Naive thymus-derived CD8-positive, alpha-beta T cell (primary cell): ENCODE measurements at places on chromosomes 2 and 18.

- no peak for DNase-seq
Measured at GRCh38 chr2:23520256-23520655, 135.3 kb downstream of the KLHL29 start.

GRCh38 chr2:219630770-219631405, 3.5 kb downstream of the SLC4A3 start:
- DNase-seq = no peak

DNA sequence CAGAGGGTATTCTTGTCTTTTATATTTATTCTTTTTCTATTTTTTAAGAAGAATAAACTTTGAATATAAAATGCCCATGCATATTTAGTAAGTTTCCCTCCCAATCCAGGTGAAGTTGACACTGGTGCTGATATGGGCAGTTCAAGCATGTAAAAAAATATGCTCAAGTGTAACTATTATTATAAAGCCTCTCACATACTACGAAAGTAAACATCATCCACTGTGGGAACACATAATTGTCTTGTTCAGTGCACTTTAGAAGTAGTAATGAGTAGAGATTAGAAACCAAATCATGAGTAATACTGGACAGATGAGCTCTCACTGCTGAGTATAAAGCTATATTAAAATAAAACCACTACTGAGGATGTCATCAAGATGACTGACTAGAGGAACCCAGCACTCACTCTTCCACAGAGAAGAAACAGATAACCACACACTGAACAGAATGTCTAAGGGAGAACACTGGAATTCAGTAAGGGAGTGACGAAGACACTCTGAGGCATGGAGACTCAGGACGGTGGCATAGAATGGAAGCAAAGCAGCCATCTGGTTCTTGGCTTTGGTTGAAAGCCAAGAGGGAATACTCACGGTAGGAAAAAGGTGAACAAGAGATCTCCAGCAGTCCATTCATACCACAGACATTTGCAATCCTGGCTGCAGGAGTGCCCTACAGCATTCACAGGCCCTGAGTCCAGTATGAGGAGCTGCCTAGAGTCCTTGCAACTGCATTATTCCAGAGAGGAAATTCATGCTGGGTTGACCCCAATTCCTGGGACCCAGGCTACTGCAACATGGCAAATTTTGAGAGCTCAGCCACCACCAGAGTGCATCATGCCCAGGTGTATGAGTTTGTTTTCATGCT, 9.5 kb upstream of the FAM110C start:
- DNase-seq = no peak

DNA sequence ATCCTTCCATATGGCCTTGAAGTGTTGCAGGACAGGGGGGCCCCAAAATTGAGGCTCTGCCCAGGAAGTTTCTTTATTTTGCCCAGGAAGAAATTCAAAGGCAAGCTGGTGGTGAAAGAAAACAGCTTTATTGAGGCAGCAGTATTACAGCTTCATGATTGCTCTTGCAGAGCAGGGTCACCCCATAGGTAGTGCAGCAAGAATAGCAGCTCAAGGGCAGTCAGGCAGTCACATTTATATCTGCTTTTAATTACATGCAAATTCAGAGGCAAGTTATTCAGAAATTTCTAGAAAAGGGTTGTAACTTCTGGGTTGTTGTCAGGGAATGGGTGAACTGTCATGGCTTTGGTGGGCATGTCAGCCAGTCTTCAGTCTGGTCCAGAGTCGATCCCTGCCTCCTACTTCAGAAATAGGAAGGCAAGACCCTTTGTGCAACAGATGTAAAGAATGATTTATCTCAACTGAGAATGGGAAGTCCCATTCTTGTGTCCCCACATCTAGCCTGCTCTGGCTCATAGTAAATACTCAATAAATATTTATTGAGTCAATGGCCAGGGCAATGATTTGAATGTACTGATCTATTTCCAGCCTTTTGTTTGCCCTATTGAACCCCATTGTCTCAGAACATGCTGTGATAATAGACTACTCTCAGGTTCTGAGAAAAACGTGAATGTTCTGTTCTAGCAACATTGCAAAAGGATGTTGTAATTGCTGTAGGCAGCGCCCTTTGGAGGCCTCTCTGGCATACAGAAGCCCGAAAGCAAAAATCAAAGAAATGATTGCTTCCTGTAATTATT, 129.8 kb downstream of the MYO3B start:
- DNase-seq = no peak

DNA sequence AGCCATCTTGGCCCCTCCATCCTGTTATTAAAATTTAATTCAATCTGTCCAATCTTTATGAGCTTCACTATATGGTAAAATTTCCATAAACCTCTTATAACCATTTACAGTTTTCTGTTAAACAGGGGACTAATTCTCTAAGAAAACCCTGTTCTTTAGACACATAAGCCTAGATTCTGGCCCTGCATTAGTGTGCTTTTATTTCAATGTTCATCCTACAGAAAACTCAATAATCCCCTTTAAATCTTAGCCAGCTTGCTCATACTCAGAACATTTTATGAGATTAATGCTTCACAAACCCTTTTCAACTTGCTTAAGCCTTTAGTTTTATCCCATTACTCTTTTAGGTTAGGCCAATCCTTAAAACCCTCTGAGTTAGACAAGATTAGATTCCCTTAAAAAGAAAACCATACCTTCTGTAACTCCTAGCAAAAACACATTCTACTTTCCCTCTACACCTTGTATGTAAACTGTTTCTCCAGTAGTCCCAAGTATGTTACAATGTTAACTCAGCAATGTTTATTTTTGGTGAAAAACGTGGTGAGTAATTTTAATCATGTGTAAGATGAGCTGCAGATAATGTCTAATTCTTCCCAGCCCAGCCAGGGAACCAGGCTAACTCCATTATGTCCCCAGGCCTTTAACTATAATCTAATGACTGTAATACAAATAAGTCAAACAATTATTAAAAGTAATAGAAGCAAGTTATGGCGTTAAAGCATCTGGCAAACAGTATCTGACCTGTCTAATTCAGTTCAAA, 1953.4 kb upstream of the LRRTM1 start:
- no peak for DNase-seq

DNA sequence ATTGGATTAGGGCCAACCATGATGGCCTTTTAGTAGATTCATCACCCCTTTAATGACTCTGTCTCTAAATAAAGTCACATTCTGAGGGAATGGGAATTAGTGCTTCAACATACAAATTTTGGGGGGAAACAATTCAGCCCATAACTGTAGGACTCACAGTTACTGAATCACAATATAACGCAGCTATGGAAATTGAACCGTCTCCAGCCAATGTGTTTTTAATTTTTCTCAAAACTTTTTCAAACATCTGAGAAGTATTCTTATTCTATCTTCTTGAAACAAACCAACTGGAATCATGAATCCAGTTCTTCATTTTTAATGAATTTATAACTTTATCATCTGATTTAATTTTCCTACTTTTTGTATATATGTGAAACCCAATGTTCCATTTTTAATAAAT, 373.1 kb upstream of the SYT4 start:
- no peak for DNase-seq

DNA sequence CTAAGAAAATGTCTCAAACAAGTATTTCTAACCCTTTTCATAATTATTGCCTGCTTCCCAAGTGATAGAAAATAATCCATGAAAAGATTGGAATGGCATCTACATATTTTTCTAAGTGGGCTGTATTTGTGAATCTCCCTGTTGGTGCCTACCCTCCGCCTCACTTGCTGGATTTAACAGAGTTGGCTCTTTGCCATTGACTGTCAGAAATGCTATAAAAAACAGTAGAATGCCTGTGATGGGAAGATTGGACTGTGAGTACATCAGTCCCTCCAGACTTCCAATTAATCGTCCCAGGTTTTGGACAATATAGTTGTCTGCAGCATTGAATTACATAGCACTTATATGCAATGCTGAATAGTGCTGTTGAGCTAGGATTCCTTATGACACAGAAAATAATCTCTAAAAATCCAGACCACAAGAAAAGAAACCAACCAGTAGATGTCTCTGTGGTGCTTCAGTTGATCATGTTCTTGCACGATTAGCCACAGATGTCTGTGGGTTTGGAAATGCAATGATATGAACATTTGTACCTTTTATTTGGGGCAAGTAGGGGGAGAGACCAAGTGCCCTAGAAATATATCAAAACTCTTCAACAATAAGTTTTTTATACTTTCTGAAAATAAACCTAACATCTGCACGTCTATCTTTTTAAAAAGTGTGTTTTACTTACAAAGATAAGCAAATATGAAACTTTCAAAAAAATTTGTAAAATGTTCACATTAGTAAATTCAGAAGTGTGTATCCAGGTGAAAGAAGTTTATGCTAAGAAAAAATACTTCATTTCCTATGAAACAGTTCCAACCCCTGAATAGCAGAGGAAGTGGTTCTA, 88.5 kb downstream of the DYNAP start:
- no peak for DNase-seq

- DNase-seq = no peak
Measured at GRCh38 chr2:35462226-35462998, 893.2 kb upstream of the CRIM1 start.

DNA sequence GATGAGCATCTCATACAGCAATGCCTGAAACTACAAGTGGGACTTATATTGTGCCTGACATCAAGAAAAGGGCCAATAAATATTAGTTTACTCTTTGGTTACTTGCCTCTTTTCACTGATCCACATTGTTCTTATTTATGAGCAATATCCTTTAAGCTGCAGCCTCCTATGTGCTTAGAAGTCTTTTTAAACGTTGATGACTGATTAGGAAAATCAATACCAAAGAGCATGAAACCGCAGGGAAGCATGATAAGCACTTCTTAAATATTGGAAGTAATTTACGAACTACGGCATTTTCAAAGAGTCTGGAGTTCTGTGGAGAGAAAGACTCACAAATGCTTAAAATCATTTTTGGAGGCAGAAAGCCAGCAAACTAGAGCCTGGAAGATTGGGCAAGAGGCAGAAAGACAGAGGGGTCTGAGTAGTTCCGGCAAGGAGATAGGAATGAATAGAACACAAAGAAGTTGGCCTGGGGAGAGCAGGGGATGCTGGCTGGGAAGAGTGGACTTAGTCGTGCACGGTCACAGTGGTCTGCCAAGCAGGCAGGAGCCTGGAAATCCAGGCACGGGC, 122.6 kb upstream of the NOSTRIN start:
- DNase-seq = no peak

DNA sequence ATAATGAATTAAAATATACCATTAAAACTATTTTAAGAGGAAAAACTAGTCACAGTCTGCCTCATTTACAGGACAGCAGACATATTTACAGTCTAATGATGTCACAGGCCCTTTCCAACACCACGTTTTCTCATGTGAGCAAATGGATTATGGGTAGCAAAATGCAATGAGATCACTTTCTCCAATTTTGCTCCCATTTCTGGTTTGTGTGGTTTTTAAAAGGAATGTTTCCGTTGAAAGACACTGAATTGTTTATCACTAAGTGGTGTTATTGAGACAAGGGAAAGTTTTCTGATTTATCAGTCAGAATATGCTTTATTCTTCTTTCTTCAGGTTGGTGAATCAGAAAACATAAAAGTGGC, 11.4 kb upstream of the NR4A2 start:
- no peak for DNase-seq

GRCh38 chr18:79387615-79388014, 8.1 kb upstream of the NFATC1 start:
- no peak for DNase-seq
